G401 (cell line): ENCODE measurements at places on chromosomes 11 and 22. TPM values are rescaled to one million over a fixed set of nuclear protein-coding genes. Genes with fewer than 3 reads are reported as not detected.

The C11orf87 gene
- total RNA-seq: not detected in 2 replicates

DNA sequence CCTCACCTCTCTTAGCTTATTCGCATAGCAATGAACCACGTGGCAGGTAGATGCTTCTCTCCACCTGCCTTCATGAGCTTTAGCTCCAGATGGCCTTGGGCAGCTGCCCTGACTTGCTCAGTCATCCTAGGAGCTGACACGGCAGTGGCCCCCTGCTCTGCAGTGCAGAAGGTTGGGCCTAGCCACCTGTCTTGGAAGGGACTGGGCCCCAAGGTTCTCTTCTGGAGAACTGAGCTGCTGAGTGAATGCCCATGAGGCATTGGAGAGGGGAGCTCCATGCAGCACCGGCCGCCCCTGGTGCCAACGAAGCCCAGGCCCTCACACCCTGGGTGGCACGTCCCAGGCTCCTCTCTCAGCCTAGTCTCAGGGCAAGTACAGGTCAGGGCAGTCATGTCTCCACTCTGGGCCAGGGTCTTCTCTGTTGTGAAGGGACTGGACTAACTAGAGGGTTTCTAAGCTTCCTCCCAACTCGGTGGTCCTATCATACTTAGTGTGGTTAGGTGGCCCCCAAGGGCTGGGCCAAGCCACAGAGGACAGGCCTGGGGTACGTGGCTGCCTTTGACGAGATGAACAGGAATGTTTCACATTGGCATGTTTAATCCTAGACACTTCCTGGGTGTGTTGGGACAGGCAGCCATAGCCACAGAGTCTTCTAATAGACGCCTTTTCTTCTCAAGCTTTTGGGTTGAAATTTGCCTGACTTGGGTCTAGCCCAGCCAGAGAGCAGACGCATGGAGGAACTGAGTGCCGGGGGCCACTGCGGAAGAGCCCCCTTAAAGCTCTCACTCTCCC lies 47.9 kb downstream of the ALX4 start:
- DNase-seq: peak; percentile 67

DNA sequence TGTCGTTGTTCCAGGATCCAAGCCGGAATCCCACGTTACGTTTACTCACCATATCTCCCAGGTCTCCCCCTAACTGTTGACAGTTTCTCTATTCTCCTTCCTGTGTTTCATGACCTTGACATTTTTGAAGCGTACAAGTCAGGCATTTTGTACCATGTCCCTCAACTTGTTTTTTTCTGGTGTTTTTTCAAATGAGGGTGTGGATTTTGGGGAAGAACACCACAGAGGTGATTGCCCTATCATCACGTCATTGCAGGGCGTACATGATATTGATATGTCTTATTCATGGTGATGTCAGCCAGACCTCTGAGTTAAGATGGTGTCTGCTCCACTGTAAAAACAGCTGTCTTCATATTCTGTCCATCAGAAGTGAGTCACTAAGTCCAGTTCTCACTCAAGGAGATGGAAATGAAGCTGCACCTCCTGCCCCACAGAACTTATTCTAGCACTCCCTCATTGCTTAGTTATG lies 28.3 kb upstream of the SOX10 start:
- DNase-seq: no peak

- DNase-seq: no peak
Measured at GRCh38 chr11:11177156-11177808, 175.8 kb downstream of the CSNK2A3 start.

The NRXN2 gene
- 16.7 and 24.1 TPM in 2 replicates for total RNA-seq

The MS4A6E gene
- total RNA-seq: not detected in 2 replicates

The SLC6A5 gene
- not detected in 2 replicates for total RNA-seq

DNA sequence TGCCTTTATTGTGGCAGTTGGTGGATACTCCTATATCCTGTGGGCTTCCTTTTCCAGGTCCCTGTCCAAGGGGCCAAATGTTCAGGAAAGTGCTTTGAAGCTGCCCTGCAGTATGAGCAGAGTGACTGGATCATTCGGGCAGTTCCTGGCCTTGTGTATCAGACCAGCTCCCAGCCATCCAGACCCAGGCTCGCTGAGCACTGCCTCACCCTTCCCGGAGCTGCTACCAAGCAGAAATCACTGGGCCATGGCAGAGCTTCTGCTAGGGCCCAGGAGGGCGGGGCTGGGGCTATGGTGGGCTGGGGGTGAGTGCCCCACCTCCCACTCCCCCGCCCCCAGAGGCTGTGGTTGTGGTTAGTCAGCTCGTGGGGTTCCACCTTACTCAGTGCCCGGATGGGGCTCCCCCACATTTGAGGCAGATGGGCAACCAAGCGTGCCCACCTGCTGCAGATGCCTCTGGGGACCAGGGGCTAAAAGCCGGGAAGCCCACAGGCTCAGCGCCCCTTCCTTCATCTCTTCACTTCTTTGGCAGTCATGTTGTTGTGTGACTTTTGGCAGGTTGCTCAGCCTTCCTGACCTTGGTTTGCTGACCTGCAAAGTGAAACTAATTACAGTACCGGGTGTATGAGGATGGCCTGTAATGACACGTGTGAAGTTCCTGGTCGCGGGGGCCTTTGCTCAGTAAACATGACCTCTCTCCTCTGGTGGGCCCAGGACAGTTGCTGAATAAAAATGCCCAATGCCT lies 2.1 kb upstream of the LRRC32 start:
- no peak for DNase-seq
